NCI-H446 treated with DMSO at 0.1 percent for 48 hours (cell line): ENCODE measurements at places on chromosomes 16 and 17.

- DNase-seq, result no peak
These were observed 924 bp downstream of the SMARCD2 start for GRCh38 chr17:63841350-63842172.

DNA sequence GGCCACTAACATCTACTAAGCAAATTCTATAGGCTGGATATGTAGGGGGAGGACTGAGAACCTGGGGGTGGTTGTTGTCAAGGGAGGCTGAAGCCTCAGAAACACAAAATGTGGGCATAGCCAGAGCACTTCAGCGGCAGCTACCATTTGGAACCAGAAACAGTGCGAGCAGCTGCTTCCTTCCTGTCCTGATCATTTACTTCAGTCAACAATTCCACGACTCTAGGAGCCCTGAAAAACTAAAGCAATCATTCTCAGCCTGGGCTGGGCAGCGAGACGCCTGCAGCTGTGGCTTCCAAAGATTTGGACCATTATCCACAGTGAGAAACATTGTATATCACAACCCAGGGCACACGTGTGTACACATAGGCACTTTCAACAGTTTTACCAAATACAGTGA, 93.9 kb upstream of the WSCD1 start:
- no peak for DNase-seq

GRCh38 chr17:21297597-21297996, 13.1 kb downstream of the MAP2K3 start:
- DNase-seq, result no peak

GRCh38 chr16:17098685-17099084, 372.1 kb downstream of the XYLT1 start:
- DNase-seq, result peak; percentile 14

DNA sequence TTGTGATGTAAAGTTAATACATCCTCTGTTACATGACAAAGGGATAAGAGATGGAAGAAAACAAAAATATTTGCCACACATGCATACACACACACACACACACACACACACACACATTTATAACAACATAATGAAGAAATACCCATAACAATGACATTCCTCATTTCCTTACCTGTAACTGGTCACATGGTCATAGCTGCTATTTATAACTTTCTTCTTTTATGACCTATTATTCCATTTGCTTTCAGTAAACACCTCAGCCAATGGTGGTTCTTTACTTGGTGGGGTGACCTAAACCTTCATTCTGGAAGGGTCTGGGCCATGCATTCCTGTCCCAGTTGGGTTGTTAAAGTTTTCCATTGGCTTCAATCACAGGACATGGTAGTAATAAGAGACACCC, 5.3 kb downstream of the MT2A start:
- no peak for DNase-seq

GRCh38 chr16:84117494-84117843, 727 bp upstream of the MBTPS1 start:
- DNase-seq, result no peak

DNA sequence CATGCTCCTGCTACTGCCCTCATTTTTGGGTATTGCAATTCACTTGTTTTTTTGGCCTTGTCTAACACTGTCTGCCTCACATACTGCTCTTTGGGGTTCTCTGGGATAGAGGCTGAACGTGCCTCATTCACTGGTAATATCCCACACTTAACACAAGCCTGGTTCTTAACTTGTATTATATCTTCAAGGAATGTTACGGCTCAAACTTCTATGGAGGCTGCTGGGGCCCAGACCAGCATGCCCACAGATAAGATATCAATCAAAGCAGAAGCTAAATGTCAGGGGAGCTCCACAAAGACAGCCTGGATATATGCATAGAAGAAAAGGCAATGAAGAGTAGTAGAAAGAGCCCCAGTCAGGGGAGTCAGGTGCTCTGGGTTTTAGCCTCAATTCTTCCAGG, 103.5 kb downstream of the WSCD1 start:
- no peak for DNase-seq

- DNase-seq, result no peak
These were observed 7.4 kb upstream of the VAC14 start for GRCh38 chr16:70808371-70808770.

DNA sequence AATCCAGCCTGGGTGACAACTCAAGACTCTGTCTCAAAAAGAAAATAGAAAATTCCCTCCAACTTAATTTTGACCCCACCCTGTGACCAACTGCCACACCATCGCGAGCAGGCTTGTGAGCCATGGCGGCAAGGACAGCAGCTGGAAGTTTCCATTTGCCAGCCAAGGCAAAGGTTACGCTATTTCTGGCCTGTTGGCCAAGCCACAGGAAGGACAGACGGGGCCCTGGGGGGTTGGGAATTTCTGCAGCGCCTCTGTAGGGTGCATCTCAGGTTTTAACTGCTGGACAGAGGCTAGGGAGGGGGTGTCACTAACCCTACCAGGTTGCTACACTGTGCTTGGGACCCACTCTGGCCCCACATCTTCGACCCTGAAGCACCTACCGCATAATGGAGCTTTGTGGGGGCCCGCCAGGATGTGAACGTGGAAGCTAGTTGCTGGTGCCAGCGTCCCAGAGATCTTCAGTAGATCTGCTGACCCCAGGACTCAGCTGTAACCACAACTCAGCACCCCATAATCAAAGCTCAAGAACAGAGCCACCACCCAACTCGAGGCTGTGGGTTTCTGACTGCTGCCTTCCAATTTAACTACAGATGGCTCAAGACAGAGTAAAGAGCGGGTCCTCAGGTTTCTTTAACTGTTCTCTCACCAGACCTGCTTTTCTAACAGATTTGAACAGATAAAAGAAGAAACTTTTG, 10.9 kb downstream of the KIFC3 start:
- no peak for DNase-seq

- DNase-seq, result no peak
These were observed 258.6 kb downstream of the HS3ST3B1 start for GRCh38 chr17:14559264-14560119.

DNA sequence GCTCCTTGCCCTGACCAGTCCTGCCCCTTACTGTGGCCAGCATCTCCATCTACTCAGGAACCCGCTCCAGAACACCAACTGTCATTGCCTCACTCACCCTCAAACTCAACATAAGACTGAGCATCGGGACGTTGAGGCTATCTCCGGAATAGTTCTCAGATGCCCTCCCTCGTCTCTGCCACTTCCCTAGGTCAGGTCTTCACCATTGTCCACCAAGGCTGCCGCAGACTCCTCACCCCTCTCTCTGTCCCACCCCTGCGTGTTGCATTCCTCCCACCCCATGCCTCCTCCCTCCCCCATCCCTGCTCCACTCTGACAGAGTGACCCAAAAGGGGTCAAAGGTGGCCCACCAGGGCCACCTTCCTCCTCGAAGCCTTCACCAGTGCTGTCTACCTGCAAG, 37.2 kb downstream of the C17orf67 start:
- DNase-seq, result no peak

GRCh38 chr16:22370038-22370820, 4.2 kb downstream of the CDR2 start:
- no peak for DNase-seq

- no peak for DNase-seq
These were observed 101.2 kb downstream of the TTC19 start for GRCh38 chr17:16100737-16101400.

GRCh38 chr16:68722119-68723024, 14.7 kb upstream of the CDH1 start:
- DNase-seq, result no peak

GRCh38 chr17:63774141-63774968, at the start of gene DDX42:
Gene DDX42, plus strand, starts transcription at chr17:63774170. Its CDS starts 12,880 bp downstream, at chr17:63787050.
- DNase-seq, result no peak

DNA sequence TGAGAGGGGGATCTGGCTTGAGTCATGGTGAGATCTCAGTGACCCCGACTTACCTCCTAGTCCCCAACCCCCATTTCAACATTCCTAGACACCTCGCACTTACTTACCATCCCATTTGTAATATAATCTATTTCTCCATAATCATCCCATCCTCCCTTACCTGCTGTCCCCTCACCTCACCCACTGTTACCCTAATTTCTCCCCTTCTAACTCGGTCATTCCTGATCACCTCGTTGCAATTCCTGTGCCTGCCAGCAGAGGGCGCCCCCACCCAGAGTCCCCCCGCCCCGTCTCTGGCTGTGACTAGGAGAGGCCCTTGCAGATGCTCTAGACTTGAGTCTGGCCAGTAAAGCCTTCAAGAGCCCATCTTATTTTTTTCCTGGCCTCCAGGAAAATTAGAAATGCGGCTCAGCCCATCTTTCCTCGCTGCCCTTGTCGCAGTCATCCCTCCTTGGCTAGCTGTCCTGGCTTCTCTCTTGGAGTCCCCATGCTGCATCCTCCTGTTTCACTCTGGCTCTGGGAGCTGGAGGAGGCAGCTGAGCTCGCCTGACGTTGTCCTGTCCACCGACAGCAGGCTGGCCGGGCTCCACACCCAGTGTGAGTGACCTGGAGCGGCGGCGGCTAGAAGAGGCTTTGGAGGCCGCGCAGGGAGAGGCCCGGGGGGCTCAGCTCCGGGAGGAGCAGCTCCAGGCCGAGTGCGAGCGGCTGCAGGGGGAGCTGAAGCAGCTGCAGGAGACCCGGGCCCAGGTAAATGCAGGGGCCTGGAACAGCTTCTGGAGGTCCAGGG, 5.0 kb downstream of the TBKBP1 start:
- no peak for DNase-seq

GRCh38 chr17:6303664-6304063, 131.3 kb downstream of the AIPL1 start:
- no peak for DNase-seq

GRCh38 chr17:36949461-36949927, 740 bp downstream of the AATF start:
- DNase-seq, result no peak

DNA sequence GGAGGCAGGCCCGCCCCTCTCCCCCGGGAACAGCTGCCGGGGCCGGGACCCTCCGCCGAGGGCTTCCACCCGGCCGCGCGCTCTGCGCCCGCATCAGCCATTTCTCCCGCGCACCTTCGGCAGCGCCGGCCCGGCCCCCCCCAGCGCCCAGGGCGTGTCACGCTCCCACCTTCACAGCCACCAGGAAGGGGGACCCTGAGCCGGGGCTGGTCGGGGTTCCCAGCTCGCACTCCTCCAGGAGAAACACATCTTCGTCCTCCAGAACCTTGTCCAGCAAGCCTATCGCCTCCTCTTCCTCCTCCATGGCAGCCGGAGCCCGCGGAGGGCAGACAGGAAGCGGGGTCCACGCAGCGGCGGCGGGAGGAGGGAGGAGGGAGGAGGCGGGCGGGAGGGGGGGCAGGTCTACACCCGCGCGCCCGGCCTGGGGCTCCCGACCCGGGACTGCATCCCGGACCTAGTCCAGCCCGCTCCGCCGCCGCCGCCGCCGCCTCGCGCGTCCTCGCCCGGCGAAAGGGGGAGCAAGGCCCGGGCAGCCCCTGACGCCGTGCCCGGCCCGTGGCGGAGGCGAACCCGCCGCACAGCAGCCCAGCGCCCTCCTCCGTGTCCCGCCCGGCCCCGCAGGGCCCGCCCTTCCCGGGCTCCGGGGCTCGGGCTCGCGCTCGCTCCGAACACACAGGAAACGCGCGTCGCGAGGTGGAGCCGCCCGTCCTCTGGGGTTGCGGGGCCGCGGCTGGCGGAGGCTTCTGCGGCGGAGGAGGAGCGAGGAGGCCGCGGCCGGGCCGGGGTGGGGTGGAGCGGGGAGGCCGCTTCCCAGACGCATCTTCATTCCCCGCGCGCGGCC, 70.8 kb downstream of the ABR start:
- DNase-seq, result no peak

DNA sequence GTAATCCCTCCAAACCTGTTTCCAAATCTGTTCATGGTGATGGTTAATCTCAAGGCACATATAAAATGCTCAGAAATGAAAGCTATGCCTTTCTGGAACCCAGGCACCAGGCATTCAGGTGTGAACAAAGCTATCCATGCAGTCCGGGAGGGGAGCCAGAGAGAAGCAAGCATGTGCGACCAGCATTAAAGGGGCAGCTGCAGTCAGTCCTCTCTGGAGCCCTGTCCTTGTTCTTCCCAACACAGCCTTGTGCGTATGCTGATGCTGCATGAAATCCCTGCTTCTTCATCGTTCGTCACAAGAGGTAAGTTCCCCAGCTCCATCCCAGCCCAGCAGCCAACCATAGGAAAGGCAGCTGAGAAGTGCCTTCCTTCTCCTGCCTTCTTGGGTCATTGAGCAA, 148.7 kb downstream of the GRIN2A start:
- DNase-seq, result no peak

- DNase-seq, result no peak
These were observed 636 bp upstream of the RAP1GAP2 start for GRCh38 chr17:2795441-2796163.

DNA sequence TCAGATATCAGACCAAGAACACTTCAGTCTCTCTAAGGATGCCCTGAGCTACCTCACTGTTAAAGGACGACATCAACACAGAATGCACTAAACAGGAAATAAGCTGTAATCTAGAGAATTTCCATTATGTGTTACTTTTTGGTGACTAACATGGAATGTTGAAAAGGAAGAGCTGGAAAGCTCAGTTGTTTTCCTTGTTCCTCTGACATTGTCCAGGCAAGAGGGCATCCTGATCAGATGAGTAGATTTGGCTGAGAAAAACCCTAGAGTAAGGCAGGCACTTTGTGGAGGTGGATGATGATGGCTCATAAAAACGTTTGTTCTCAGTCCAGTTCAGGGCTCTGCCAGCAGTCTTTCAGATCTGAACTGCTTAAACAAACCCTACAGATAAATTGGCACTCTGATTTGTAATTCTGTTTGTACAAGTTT, 34.0 kb downstream of the DGKE start:
- no peak for DNase-seq

GRCh38 chr16:8963010-8963820, 491 bp downstream of the USP7 start:
- no peak for DNase-seq

- DNase-seq, result peak; percentile 90
These were observed 772 bp downstream of the CHD3 start for GRCh38 chr17:7889166-7889955.

DNA sequence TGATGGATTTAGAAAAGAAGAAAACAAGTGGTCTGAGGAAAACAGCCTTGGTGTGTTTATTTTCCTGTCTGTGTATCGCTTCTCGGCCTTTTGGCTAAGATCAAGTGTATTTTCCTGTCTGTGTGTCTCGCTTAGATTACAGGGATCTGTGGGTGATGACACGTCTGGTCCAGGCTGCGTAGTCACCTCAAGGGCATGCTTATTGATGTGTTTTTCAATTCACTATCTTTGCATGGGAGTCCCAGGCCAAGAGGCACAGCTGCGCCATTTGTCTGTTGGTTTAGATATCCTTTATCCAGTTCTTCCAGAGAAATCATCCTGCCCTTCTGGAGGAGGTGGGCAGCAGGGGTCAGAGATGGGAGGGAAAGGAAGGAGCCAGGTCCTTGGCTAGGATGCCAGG, 47.1 kb upstream of the STH start:
- DNase-seq, result no peak

- DNase-seq, result no peak
These were observed 26.2 kb downstream of the SLC39A11 start for GRCh38 chr17:73066148-73066884.

- DNase-seq, result no peak
These were observed 52.6 kb downstream of the PRKCA start for GRCh38 chr17:66354981-66355380.

- peak; percentile 27 for DNase-seq
These were observed 1.7 kb upstream of the SLC16A11 start for GRCh38 chr17:7045492-7046126.

GRCh38 chr17:57567251-57567650, 177.8 kb downstream of the CCDC182 start:
- peak; percentile 34 for DNase-seq
